ENCODE measurements at places on chromosomes 5 and 9.

GRCh38 chr5:33891788-33892619 is at the start of gene ADAMTS12:
ADAMTS12 (minus strand) TSS chr5:33891990; CDS start chr5:33891856, 134 bp downstream.
- no peak for DNase-seq

GRCh38 chr5:104345222-104346016 is 782.8 kb upstream of the NUDT12 start:
- DNase-seq, result no peak

- no peak for DNase-seq
Measured at GRCh38 chr5:139079225-139079990, 118.8 kb downstream of the SIL1 start.

DNA sequence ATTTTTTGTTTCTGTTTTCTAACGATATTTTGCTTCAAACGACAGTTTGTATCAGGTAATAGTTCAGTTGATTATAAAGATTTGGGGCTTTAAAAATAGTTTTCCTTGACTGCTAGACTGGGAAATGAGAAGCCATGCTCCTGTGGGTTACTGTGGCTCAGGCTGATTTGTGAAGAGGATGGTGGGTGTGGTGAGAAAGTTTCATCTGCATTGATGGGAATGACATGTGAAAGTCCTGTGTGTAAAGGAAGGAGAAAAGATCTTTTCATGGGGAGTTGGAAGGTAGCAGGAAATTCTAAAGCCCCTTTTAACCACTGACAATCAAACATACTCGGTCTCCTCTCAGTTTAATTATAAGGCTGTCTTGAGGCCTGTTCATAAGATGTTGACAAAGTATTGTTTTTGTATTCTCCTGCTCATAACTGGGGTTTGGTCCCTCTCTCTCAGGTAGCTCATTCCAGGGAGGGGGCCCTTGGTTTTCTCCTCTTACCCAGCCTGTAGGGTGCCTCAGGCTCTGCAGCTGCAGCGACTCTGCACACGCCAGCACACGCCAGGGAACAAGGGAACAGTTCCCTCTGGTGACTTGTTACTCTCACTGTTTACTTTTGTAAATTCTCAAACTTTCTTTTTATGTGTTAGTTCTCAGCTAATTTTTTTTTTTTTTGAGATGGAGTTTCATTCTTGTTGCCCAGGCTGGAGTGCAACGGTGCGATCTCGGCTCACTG is 91.6 kb downstream of the CARTPT start:
- no peak for DNase-seq

DNA sequence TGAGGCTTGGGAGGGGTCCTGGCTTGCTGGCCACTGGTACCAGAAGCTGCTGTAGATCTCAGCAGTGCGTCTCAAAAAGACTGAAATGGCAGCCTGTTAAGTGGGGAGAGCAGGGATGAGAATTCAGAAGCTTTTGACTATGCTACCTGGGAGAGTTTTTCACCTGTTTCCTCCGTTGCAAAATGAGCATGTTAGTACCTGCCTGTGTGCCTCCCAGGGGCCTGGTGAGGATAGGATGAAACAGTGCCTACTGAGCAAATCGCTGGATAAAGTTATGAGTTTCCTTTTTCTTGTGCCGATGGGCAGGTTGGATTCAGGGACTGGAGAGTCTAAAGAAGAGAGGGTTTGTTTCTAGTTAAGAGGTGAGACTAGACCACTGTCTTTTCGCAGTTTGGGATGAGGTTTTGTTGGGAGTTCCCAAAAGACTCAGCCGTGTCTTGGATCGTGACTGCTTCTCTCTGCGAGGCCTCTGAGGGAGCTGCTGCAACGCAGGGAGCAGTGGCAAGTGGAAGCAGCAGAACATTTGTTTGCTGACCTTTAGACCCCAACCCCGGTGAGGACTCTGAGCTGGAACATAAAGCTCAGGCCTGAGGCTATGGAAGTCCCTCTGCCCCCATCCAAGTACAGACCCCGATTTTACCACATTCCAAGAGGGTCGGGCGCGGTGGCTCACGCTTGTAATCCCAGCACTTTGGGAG is 1.4 kb downstream of the RALGPS1 start:
- no peak for DNase-seq

DNA sequence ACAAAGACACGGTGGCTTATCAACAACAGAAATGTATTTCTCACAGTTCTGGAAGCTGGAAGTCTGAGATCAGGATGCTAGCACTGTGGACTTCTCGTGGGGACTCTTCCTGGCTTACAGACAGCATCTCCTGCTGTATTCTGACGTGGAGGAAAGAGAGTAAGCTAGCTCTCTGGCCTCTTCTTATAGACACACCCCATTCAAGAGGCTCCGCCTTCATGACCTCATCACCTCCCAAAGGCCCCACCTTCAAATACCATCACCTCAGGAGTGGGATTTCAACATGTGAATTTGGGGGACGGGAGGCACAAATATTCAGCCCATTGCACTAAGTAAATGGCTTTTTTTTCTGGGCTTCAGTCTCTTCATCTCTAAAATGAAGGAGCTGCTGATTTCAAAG is 27.6 kb downstream of the KCNMB1 start:
- DNase-seq, result no peak

- DNase-seq, result no peak
Measured at GRCh38 chr9:100774326-100774725, 196.4 kb downstream of the CAVIN4 start.

DNA sequence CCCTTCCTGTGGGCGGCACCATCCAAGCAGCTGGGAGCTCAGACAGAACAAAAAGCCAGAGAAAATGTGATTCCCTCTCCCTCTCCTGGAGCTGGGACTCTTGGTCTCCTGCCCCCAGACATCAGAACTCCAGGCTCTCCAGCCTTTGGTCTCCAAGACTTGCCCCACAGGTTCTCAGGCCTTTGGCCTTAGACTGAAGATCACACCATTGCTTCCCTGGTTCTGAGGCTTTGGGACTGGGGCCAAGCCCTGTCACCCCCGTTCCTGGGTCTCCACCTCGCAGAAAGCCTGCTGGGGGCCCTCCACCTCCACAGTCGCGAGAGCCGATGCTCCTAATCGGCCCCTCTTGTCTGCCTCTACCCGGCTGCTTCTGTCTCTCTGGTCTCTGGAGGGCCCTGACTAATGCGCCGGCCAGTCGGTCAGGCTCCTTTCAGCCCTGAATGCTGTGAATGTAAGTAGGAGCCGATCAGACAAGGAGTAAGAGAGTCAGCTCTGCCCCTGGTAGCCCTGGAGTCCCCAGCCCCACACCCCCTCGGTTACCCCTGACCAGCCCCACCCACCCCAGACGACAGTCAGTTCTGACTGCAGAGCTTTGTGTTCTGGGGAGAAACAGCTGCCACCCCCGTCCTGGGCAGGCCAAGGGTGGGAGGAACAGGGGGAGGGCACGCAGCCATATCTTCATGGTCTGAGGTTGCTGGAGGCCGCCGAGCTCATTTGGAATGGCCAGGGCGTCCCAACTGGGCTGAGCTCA is 57.5 kb downstream of the VAV2 start:
- no peak for DNase-seq

DNA sequence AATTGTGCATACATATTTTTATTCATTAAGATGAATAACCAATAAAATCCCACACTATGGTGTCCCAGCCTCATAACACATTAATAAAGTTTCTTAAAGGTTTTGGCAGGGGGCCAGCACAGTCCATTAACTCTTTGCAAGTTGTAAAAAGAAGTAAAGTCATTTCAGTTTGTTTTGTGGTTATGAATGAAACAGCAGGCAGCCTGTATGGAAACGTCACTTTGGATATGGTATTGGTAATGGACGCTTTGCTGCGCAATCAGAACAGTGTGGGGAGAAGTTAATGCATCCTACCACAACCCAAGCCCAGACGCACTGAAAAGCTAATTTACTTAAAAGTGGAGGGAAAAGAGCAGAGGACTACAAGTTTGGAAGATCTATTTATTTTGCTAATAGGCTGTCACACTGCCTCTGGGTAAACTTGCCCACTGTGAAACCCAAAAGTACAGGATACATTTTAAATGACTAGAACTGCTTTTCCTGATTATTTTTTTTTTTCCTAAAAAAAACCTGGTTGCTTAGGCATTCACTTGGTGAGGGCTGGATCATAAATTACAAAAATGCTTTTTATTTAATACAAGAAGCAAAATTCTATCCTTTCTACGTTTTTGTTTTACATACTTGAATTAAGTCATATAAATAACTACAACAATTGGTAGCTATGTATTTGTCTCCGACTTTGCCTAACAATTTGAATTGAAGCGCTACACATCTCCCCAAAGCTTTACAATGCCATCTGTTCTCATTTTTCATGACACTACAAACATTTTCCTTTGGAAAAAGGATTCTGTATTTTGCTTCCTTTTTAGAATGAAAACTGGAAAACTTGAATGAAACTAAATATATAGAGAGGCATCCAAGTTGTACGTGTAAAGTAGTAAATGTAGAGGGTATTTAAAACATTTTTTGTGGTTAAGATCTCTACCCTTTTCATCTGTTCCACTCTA is 104.3 kb downstream of the NFIB start:
- no peak for DNase-seq

- no peak for DNase-seq
Measured at GRCh38 chr9:25261445-25261844, 416.8 kb downstream of the TUSC1 start.

GRCh38 chr5:115170134-115170928 is 623 bp upstream of the TRIM36 start:
- DNase-seq, result no peak

DNA sequence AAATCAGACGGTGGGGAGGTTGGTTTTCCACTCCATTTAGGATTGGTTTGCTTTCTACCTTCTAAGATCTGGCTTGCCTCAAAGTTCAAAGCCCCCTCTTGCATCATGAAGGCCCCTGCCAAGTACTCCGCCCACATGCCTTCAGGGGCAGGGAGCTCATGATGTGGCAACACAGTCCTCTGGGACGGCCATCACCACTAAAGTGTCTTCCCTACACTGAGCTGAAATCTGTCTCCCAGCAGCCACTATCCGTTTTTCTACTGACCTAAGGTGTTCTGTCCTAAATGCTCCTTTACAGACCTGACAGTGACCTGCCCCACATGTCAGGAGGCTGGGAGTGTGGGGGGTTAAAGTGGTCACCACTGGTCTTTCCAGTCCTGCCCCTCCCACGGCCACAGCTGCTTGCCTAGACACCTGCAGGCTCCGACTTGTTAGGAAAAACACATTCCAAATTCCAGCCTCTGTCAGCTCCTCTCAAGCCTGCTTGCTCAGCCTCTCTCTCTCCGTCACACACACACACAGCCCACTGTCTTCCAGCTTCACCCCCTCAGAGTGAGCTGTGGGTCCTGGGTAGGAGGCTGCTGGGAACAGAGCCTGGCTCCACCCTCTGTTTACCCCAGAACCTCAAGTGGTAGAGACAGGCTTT is 44.9 kb downstream of the SHB start:
- no peak for DNase-seq

GRCh38 chr9:104740621-104741020 is 6.9 kb upstream of the NIPSNAP3A start:
- no peak for DNase-seq

DNA sequence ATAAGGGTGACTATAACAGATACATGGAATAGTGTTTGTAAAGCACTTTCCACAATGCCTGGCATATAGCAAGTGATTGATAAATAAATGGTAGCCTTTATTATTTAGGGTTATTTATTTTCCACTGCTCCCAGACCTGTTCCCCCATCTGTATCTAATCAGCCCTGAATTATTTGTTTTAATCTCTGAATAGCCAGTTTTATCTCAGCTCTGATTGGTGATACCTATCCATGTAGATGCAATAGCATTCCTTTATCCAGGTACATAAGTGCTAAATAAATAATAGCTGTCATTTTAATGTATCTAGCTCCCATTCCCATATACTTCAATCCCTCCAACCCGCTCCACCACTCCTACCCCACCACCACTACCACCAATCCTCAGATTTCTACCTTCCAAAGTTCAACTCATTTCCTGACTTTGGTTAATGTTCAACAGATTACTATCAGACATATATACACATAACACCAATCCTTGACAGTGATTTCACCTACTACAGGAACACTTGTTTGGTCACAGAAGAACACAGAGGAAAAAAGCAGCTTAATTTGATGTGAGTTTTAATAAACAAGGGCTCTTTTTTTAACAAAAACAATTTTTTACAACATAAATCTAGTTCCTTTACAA is 14.0 kb downstream of the PRKAA1 start:
- no peak for DNase-seq

GRCh38 chr9:133452562-133452961 is 7.2 kb upstream of the CACFD1 start:
- no peak for DNase-seq

DNA sequence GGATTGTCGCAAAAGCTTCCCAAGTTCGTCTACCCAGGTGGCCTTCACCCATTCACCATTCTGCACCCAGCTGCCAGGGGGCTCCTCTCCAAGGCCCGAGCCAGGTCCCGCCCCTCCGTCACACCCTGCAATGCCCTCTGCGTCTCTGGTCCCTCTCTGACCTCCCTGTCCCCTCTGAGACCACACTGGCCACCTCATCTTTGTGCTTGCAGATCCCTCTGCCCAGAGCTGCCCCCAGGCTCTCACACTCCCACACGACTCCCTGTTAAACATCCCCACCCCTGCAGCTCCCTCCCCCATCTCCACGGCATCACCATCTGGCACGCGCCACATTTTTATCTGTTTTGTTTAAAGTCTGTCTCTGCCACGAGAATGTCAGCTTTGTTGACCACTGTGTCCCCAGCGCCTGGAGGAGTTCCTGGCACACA is 243.6 kb downstream of the PBX3 start:
- no peak for DNase-seq

GRCh38 chr5:32420506-32420905 is 24.0 kb downstream of the ZFR start:
- no peak for DNase-seq

DNA sequence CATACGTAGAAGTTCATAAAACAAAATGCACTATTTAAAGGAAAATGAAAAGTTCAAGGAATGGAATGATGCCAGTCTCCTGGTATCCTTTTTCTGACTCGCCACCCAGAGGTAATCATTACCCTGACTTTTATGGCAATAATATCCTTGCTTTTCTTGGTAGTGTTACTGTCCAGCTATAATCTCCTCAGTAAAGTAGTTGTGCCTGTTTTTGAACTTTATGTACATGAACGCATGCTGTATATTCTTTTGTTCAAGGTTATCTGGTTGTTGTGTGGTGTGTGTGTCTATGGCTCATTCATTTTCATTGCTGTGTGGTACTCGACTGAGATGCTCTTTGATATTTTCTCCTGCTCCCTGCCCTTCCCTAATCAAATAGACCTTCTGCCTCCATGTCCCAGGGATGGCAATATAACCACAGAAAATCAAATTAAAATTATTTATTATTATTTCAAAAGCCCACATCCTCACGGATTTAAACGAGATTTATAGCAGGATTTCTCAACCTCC is 29.2 kb upstream of the FBP1 start:
- no peak for DNase-seq
